ENCODE measurements at places on chromosomes 16 and 17. TPM values are rescaled to one million over a fixed set of nuclear protein-coding genes. Genes with fewer than 3 reads are reported as not detected.

GPR139 gene
- not detected for total RNA-seq

FBXW10B gene
- 4.8 TPM for total RNA-seq

NGFR gene
- 1.6 TPM for total RNA-seq

ABCA9 gene
- total RNA-seq, result 0.34 TPM

METTL9 gene
- 164 TPM for total RNA-seq

RETREG3 gene
- total RNA-seq, result 53.1 TPM

RMI2 gene
- total RNA-seq, result 9.0 TPM

SDR42E1 gene
- 14.9 TPM for total RNA-seq

TBC1D3 gene
- not detected for total RNA-seq

FBXL16 gene
- total RNA-seq, result 4.4 TPM

BAIAP3 gene
- total RNA-seq, result 2.7 TPM

SLC5A10 gene
- not detected for total RNA-seq

ATMIN gene
- total RNA-seq, result 38.7 TPM

CNTD1 gene
- not detected for total RNA-seq

MED13 gene
- 69.0 TPM for total RNA-seq

TMEM114 gene
- total RNA-seq, result not detected

SRCIN1 gene
- total RNA-seq, result 1.1 TPM

HOXB1 gene
- total RNA-seq, result not detected

SLC38A8 gene
- not detected for total RNA-seq
